ENCODE measurements at places on chromosomes 5 and 9.

DNA sequence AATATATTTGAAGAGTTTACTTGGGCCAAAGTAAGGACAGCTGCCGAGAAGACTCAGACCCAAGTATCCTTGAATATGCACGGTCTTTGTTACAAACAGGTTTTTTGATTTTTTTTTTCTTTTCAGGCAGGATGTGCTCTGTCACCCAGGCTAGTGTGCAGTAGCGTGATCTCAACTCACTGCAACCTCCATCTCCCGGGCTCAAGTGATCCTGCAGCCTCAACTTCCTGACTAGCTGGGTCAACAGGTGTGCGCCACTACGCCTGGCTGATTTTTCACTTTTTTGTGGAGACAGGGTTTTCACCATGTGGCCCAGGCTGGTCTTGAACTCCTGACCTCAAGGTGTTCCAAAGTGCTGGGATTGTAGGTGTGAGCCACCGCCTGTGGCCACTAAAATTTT, 27.4 kb downstream of the JMY start:
- no peak for DNase-seq

- DNase-seq, result no peak
Measured at GRCh38 chr5:144040615-144041305, 129.7 kb downstream of the YIPF5 start.

DNA sequence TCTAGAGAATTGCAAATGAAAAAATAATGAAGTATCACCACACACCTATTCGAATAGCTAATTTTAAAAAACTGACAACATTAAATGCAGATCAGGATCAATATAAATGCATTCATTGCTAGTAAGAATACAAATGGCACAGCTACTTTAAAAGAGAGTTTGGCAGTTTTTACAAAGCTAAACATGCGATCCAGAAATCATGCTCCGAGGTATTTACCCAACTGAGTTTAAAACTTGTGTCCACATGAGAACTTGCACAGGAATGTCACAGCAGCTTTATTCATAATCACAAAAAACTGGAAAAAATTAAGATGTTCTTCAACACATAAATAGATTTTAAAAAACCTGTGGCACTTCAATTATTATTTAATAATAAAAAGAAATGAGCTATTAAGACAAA, 345.5 kb upstream of the TRPC7 start:
- no peak for DNase-seq

DNA sequence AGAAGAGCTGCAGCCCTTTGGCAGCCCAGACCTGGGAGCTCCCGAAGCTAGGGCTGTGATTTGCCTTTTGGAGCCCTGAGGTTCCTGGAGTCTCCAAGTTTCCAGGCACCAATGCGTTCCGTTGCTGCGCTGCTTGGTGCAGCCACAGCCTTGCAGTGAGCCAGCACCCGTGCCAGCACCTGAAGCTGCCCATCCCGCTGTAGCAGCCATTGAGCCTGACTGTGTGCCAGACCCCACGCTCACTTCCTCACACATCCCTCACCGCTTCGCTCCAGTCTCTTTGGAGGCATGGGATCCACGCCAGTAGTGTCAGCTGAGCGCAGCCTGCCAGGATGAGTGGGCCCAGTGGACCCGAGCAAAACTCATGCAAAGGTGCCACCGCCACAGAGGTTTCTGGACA, 22.5 kb upstream of the C9orf72 start:
- no peak for DNase-seq

DNA sequence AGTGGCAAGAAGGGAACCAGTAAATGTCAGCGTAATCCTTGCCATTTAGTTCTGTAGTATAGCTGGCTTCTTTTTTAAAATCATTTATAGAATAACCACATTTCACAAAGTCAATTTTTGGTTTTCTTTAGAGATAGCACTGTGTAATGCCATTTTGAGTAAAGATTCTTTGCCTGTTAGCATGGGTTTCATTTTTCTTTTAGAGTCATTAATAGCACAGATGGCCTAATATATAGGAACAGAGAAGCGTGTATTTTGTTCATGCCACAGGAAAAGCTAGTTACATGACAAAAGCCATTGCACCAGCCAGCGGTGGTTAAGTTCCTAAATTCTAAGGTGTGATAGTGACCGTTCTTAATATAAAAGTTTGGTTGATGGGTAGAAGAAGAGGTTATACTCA, 1363.9 kb downstream of the MAT2B start:
- DNase-seq, result no peak

GRCh38 chr9:114500697-114501292, 4.5 kb downstream of the WHRN start:
- no peak for DNase-seq

DNA sequence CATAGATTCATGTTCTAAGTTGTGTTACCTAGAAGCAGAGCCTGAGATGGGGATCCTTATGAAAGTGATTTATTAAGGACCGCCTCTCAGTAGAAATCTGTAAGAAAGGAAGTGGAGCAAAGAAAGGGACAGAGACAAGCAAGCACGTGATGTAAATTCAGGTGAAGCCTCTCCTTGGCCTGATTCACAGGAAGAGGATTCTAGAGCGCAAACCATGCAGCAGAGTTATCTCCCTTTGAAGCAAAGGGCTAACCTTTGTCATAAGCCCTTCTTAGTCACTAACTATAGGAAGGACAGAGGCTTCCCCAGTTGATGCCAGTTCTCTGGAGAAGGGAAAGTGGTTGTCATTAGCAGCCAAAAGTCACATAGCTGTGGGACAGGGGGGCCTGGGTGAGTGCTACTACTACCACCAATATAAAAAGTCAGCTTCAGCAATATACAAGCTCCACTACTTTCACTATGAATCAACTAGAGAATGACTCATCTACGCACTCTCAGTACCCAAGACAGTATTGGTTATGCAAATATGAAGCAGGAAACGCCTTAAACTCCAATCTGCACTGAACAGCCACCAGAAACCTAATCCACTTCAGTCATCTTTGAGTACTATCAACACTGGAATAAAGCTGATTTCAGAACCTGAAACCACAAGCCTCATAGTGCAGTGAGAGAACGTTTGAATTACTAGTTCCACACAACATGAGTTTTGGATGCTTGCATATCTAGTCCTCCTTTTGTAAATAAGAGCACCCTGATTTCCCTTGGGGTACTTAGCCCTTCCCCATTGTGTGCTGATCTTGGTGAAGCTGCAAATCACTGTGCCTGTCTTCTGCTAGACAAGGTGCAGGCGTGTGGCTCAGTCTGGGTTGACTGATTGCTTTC, 162.7 kb downstream of the ZNF608 start:
- DNase-seq, result peak; percentile 68

GRCh38 chr5:68216245-68217046, 890 bp downstream of the PIK3R1 start:
- peak; percentile 44 for DNase-seq

GRCh38 chr9:115956371-115956770, 197.2 kb upstream of the PAPPA start:
- DNase-seq, result no peak

DNA sequence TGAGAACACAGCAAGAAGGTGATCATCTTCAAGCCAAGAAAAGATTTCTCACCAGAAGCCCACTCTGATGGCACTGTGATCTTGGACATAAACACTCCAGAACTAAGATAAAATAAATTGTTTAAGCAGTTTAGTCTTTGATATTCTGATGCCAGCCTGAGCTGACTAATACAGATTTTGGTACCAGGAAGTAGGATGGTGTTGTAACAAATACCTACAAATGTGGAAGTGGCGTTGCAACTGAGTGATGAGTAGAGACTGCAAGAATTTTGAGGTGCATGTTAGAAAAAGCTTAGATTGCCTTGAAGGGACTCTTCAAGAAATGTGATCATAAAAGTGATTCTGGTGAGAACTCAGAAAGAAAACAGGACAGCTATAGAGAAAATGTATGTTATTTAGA, 592.4 kb upstream of the DAB2 start:
- no peak for DNase-seq

GRCh38 chr5:16552666-16553343, 64.0 kb downstream of the RETREG1 start:
- peak; percentile 69 for DNase-seq

GRCh38 chr9:88990041-88990728, 1.1 kb upstream of the S1PR3 start:
- no peak for DNase-seq

- no peak for DNase-seq
Measured at GRCh38 chr9:2178034-2178734, 163.0 kb downstream of the SMARCA2 start.

DNA sequence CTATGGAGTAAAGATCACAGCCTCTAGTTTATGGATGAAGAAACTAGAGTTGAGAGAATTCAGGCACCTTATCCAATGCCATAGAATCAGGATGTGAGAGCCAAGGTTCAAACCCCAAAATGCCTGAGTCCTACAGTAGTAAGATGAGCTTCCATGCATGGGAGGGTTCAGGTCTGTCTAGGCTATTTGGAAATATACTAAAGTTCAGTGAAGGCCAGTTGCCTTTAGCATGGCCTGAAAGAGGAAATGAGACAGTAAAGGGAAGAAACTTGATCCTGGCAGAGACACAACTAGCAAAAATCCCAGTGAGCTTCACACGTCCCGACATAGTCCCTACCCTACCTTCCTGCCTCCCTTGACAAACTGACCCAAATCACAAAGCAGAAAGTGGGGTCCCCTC, 317.0 kb downstream of the RASEF start:
- no peak for DNase-seq

GRCh38 chr9:109639674-109640579, 140.1 kb upstream of the PALM2AKAP2 start:
- peak; percentile 28 for DNase-seq

- DNase-seq, result peak; percentile 91
Measured at GRCh38 chr5:9686216-9686615, 56.1 kb upstream of the TAS2R1 start.

DNA sequence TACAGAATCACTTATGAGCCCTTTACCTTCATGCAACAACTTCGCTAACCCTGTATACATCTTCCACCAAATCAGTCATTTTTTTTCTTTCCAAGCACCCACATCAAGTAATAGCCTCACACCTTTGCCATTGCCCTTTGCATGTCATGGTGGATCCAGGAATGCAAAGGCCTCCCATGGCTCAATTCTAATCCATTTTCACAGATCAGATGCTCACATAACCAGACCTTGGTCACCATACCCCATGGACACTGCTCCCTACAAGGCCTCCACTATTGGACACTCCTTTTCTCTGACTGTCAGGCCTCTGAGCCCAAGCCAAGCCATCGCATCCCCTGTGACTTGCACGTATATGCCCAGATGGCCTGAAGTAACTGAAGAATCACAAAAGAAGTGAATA, 179.5 kb downstream of the RASEF start:
- DNase-seq, result no peak

- DNase-seq, result no peak
Measured at GRCh38 chr5:43309637-43310036, 3.6 kb downstream of the HMGCS1 start.

DNA sequence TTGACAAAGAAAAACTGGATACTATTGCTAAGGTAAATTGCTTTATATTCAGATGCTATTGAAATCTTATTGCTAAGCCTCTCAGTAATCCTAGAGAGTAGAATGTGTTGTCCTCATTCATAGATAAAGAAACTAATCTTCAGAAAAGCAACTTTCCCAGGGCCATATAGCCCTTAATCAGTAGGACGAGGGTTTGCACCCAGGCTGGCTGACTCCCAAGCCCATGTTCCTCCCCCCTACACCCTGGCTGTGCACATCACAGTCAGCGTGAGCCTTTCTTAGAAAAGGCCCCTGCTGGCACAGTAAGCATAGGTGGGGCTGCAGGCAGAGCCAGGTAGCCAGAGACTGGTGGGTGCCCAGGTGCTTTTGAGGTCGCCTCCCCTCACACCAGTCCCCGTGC, 15.8 kb upstream of the GLIPR2 start:
- no peak for DNase-seq

- DNase-seq, result peak; percentile 85
Measured at GRCh38 chr9:18588002-18588401, 114.0 kb downstream of the ADAMTSL1 start.

GRCh38 chr9:92564982-92565381, 29.2 kb upstream of the ECM2 start:
- peak; percentile 15 for DNase-seq

- DNase-seq, result no peak
Measured at GRCh38 chr5:158461240-158461854, 602.4 kb upstream of the CLINT1 start.

DNA sequence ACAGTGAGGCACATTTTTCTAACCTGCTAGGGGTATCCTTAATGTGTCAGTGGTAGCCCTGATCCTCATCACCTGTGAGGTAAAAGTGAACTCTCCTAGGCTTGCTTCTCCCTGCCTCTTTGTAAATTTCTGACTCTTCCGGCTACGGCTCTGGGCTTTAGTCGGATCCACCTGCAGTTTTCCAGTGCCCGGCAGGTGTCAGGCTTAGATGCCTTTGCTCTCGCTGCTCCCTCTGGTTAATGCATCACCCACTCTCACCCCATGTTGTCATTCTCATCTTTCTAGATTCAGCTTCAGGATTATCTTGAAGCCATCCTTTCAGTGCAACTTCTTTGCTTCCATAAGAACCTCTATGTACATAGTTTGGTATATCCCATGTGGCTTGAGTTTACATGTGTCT, 3.6 kb downstream of the CEP78 start:
- no peak for DNase-seq

DNA sequence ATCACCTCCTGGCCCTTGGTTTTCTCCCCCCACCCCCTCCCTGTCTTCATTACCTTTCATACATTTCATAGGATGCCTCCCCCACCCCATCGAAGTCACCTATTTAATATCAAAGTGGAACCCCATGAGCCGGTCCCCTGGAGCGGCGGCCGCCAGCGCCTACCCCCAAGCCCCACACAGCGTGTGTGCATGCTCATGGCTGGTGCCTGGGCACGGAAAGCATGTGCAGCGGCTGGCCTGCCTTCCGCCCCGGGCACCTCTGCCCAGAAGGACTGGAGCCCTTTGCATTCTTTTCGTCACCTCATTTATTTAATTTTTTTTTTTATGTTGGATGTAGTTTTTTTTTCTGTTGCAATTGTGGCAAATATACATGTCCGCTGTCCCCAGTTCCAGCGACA, 116.2 kb downstream of the WNK2 start:
- no peak for DNase-seq

GRCh38 chr5:15440434-15440833, 59.5 kb upstream of the FBXL7 start:
- peak; percentile 2 for DNase-seq

DNA sequence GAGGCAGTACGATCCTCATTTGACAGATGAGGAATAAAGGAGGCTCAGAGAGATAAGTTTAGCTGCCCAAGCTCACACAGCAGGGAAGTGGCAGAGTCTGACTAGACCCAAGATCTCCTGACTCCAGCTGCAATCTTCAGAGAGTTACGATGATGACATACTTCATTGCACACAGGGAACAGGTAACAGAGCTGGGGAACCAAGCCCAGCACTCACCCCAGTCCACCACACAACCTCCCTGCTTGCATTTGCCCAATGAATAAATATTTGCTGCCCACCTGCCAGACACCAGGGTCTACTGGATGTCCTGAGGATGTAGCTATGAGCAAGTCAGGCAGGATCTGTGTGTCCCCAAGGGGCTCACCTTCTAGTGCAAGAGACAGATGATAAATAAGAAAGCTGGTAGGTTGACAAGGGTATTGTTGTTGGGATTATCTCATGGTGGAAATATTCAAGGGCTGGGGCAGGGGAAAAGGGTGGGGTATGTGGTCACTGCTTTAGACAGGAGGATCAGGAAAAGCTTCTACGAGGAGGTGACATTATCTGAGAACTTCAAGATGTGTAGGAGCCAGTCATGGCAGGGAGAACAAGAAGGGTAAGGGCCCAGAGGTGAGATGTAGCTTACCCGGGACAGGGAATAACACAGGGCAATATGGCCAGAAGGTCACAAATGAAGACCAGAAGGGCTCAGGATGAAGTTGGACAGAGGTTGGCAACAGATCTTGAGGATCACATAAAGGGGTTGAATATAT, 28.6 kb upstream of the CPEB4 start:
- DNase-seq, result no peak

GRCh38 chr5:150121448-150122157, 34.0 kb downstream of the PDGFRB start:
- DNase-seq, result no peak

All from EH (cell line).